Activated CD4-positive, alpha-beta T cell treated with anti-CD3 and anti-CD28 coated beads for 24 hours (primary cell): ENCODE measurements at places on chromosomes 12 and 14.

DNA sequence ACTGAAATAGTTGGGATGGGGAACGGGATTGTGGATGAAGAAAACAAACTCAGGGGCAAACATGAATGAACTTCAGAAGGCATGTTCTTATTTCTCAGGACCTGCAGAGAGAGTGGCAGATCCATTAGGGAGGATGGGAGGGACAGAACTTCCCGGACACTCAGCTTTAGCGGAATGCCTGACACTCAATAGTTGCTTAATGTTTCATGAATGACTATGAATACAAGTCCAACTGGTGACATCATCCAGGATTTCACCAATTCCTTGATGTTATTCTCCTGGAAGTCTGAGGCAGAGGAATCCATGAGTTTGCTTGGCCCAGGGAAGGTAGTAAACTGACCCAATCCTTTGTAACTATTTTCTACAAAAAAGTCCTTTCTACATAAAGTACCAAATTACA is 37.8 kb upstream of the LRRC10 start:
- DNase-seq, result no peak

- no peak for DNase-seq
Measured at GRCh38 chr12:122076743-122077495, 1.6 kb upstream of the MLXIP start.

DNA sequence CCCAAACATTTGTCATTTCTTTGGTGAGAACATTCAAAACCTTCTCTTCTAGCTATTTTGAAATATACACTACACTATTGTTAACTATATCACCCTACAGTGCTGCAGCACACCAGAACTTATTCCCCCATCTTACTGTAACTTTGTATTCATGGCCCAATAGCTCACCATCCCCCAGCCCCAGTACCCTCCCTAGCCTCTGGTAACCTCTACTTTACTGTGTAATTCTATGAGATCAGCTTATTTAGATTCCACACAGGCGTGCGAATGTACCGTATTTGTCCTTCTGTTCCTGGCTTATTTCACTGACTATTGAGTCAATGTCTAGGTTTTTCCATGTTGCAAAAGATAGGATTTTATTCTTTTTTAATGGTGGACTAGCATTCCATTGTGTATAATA is 469.0 kb downstream of the TMEM132D start:
- DNase-seq, result no peak

- no peak for DNase-seq
Measured at GRCh38 chr12:46751173-46751572, 74.6 kb downstream of the SLC38A4 start.

- no peak for DNase-seq
Measured at GRCh38 chr12:108629151-108629550, 4.5 kb downstream of the SELPLG start.

DNA sequence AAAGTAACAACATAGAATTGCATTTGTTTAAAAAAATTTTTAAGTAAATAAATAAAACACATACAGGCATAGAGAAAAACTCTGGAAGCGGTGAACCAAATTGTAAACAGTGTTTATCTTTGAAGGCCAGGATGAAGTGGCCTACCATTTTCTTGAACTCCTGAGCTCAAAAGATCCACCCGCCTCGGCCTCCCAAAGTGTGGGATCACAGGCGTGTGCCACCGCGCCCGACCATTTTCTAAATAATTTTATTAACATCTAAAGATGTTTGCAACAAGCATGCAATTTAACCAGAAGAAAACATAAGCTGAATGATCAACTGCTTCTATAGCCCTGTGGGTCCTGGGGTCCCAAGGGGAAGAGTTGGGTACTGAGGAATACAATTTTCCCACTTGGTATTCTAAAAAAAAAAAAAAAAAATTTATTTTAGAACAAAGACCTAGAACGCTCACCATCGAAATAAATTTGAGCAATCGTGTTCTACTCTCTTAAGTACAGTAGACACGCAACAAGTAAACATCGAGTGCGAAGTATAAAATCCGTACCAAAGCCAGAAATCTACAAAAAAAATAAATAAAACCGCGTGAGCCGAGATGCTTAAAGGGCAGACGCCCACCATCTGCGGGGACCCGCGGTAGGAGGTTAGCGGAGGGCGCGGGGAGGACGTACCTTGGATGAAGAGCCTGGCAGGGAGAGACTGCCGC is 484 bp downstream of the MIS18BP1 start:
- DNase-seq, result no peak

- DNase-seq, result no peak
Measured at GRCh38 chr12:10068644-10069043, 30.1 kb downstream of the CLEC1A start.

GRCh38 chr12:110134691-110135411 is 10.7 kb downstream of the IFT81 start:
- no peak for DNase-seq

GRCh38 chr14:77909911-77910310 is 110.0 kb downstream of the ADCK1 start:
- no peak for DNase-seq

GRCh38 chr14:64696355-64696857 is 7.8 kb upstream of the PLEKHG3 start:
- no peak for DNase-seq

DNA sequence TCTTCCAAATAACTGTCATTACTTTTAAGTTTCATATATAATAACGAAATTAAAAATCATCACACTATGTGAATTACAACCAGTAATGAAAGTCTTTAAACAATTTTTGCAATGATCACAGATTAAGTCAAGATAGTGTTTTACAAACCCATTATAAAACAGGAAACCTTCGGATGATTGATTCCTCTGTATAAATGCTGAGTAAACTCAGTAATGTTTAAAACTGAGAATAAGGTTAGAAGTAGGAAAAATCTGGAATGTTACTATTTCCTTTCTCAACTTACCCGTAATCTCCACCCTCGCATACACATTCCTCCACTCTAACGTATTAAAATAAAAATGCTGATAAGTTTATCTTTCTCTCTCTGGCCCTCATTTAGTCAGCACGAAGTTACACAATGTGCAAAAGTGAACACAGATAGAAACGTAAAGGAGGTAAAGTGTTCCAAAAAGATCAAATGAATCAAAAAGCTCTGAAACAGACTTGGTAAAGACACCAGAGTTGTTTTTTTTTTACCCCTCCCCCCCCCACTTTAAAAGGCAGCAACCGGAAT is 1.6 kb downstream of the ZFC3H1 start:
- no peak for DNase-seq

DNA sequence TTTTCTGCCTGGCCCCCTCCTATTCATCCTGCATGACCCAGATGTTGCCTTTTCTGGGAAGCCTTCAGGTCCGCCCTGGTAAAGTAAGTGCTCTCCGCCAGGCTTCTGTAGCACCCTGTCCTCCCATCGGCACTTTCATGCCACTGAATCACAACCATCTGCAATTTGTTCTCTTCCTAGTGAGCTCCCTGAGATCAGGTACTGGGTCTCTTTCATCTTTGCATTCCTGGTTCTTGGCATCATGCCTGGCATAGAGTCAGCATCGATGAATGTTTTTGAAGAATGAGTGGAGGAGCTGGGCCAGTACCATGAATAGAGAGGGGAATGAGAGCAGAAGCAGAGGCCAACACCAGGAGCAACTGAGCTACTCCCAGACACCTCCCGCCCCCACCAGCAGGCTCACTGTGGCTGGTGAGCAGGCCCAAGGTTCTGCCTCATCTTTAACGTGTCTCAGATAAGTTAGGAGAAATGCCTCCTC is 13.1 kb downstream of the ZDHHC22 start:
- DNase-seq, result no peak

DNA sequence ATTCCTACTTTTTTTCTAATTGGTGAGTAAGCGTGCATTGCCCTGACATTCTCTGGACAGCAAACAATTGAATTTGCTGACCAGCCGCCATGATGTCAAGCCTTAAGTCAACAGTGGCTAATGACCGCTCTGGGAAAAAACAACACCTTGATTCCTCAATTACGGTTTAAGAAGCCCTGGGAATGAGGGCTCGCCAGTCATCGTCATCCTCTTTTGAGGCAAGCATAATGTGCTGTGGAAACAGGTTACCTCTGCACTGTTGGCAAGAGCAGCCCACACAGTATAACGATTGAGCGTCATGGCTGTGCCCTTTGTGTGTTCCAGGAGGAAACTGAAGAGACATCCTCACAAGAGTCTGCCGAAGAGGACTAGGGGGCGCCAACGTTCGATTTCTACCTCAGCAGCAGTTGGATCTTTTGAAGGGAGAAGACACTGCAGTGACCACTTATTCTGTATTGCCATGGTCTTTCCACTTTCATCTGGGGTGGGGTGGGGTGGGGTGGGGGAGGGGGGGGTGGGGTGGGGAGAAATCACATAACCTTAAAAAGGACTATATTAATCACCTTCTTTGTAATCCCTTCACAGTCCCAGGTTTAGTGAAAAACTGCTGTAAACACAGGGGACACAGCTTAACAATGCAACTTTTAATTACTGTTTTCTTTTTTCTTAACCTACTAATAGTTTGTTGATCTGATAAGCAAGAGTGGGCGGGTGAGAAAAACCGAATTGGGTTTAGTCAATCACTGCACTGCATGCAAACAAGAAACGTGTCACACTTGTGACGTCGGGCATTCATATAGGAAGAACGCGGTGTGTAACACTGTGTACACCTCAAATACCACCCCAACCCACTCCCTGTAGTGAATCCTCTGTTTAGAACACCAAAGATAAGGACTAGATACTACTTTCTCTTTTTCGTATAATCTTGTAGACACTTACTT is 138.9 kb downstream of the HMGA2 start:
- DNase-seq, result no peak

DNA sequence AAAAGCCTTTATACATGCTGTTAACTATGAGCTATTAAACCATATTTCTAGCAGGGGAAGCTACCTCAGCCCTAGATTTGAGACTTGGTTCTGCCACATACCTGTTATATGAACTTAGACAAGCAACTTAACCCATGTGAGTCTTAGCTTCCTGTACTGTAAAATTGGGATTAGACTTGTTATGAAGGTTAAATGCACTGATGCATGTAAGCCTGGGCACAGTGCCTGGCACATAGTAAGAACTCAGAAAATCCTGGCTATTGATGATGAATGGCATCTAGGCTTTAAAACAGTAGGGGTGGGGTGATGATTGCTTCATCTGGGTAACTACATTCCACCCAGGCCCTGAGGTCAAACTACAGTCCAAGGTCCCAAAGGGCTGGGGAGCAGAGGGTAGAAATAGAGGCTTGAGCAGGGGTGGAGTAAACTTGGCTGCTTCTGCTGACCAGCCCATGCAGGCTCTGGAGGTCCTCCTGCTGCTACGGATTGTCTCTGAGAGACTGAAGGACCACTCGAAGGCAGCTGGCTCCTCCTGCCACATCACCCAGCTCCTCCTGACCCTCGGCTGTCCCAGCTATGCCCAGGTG is 11.3 kb downstream of the ESPL1 start:
- DNase-seq, result no peak

GRCh38 chr14:20409226-20409625 is 4.1 kb downstream of the TEP1 start:
- DNase-seq, result no peak

GRCh38 chr12:111792155-111792855 is 25.6 kb downstream of the ALDH2 start:
- no peak for DNase-seq

GRCh38 chr12:64675795-64676194 is 65.5 kb downstream of the RASSF3 start:
- DNase-seq, result no peak

DNA sequence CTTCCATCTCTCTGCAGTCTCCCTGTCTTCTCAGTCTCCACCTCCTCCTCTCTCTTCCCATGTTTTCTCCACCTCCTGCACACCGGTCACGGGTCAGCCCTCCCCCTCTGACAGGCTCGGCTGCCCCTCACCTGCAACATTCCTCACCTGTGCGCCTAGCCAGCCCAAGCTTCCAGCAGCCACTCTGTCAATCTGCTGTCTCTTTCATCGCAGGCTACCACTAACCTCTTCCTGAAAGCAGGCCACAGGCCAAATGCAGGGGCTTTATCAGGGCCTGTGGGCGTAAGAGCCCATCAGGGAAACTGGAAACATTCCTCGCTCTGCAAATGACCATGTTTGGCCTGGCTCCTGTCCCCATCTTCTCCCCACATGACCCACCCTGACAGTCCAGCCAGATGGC is 34.5 kb downstream of the CMKLR1 start:
- DNase-seq, result no peak

- DNase-seq, result no peak
Measured at GRCh38 chr12:43957732-43958372, 122.0 kb downstream of the TMEM117 start.

- DNase-seq, result no peak
Measured at GRCh38 chr14:106530423-106531107, 1004.2 kb downstream of the TMEM121 start.

- no peak for DNase-seq
Measured at GRCh38 chr14:23483236-23483854, 13.8 kb downstream of the NGDN start.

GRCh38 chr14:57179273-57179672 is 89.4 kb downstream of the EXOC5 start:
- DNase-seq, result no peak

DNA sequence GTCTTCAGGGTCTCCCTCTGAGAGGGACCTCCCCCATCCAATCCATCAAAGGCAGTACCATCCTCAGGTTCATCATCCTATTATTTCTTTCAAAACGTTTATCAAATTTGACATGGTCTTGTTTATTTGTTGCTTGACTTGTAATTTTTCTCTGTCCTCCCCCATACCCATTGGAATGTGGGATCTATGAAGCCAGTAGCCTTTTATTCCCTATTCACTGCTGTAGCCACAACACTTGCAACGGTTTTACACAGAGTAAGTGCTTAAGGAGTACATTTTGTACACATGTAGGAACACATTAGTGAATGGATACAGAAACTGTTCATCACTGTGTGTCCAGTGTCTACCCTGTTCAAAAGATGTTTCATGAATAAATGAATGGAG is 41.5 kb downstream of the IGF1 start:
- DNase-seq, result no peak

DNA sequence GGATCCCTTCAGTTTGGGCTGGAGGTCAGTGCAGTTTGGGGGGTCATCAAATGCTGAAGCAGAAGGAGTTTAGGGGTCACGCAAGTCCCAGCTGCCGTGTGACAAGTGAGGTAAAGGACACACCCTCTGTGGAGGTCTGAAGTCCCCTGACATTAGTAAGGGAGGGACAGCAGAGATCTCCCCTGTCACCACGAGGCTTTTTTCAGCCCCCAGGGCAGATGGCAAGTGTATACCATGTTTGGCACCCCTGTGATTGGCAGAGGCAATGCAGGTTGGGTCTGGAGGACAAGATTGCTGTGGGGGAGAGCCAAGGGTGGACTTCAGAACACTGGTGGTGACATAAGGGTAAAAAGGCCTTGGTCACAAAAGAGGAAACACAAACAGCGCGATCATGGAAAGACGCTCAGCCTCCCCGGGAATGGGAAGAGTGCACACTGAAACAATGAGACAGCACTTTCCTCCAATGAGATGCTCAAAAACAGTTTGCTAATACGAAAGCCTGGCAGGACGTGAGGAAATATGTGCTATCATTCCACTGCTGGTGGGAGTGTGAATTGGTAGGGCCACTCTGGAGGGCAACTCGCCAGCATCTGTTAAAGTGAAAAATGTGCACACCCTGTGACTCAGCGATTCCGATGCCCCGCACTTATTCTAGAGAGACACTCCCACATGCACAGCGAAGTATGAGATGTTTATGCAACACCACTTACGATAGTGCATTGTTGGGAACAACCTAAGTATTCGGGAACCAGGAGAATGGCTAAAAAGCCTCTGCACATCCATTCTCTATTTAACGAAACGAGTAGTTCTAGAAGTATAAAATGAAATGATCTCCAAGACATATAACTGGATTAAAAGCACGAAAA is 14.4 kb upstream of the CD27 start:
- no peak for DNase-seq
